ENCODE measurements at places on chromosomes 4 and X.

- no peak for DNase-seq
Observed at GRCh38 chr4:65825116-65825753, 154.9 kb upstream of the EPHA5 start.

GRCh38 chr4:158722291-158722916, 792 bp downstream of the PPID start:
- no peak for DNase-seq

DNA sequence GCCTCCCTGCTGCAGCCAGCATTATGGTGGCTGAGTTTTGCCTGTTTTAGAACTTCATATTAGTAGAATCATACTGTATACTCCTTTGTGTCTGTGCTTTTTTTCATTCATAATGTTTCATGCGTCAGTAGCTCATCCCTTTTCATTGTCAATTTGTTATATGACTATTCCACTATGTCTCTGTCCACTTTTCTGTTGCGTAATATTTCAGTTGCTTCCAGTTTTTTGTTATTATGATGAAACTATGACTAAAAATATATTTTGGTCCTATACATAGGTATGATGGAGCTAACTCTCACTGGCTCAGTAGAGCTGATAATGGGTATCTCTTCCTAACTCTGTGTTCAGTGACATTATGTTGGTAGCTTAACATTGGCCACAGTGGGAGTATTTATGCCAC, 48.3 kb downstream of the DMP1 start:
- no peak for DNase-seq

DNA sequence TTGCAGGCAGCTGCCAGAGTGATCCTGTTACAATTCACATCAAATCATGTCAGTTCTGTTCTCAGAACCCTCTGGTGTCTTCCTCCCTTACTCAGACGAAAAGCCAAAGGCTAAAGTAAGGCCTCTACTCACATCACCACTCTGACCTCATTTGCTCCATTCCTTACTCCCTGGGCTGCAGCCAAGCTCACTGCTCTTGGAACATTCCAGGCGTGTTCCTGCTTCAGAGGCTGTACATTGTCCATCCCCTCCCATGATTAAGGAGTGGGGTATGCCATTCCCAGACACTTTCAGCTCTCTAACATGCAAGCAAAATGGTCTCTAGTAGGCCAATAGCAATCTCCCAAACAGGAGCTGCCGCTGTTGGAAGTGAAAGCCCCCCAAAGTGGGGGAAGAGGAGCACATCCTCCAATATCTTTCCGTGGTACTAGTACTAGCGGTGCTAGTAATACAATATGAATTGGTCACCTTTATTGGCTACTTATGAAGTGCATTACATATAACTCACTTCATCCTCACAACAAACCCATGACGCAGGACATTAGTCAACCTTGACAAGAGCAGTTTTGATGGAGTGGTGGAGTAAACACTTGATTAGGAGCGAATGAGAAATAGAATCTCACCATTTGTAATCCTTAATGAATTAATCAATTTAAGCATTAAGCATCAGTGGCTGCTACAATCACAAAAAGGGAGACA, 15.0 kb downstream of the GAB3 start:
- DNase-seq, result no peak

Data from stimulated activated CD4-positive, alpha-beta T cell treated with anti-CD3 and anti-CD28 coated beads, Interleukin-15, amount 100 ng/mL, for 1 hour (primary cell).